ENCODE measurements at places on chromosomes 6 and 20.

GRCh38 chr6:109024784-109025183, 69.9 kb downstream of the SESN1 start:
- no peak for DNase-seq

DNA sequence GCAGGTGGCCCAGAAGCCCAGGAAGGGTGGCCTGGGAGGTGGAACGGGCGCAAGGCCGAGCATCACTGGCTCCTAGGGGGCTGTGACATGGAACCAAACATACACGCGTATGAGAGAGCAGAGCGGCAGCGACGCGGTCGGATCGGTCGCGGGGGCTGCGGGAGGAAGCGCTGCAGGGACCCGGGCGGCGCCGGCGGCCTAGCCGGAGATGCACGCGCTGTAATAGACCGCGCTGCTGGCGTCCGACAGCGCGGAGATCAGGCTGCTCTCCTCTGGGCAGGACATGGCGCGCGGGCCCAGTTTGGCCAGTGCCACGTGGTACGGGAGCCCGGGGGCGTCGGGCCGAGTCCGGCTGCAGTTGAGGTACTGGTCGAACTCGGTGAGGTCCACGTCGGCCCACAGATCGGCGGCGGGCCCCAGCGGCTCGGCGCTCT, 1.5 kb downstream of the SOX18 start:
- no peak for DNase-seq

GRCh38 chr20:58634521-58635278, 16.4 kb upstream of the STX16 start:
- no peak for DNase-seq

DNA sequence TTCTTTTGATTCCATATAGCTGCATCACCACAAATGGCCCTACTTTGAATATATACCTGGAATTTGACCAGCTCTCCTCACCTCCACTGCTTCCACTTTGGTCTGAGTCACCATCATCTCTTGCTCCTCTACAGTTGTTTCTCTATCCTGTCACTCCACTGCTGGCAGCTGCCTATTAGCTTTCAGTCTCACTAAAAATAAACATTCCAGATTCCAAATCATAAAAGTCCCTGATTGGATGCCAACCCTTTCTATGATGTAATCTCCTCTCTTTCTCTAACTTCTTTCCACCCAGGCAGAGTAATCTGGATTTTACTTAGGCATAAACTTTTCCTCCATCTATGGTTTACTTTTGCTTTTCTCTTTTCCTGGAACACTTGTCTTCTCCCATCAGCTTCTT, 49.1 kb downstream of the RFPL4B start:
- no peak for DNase-seq

GRCh38 chr6:123901436-123901835, 97.8 kb downstream of the NKAIN2 start:
- DNase-seq, result no peak
